ENCODE measurements at places on chromosomes 1 and 21.

DNA sequence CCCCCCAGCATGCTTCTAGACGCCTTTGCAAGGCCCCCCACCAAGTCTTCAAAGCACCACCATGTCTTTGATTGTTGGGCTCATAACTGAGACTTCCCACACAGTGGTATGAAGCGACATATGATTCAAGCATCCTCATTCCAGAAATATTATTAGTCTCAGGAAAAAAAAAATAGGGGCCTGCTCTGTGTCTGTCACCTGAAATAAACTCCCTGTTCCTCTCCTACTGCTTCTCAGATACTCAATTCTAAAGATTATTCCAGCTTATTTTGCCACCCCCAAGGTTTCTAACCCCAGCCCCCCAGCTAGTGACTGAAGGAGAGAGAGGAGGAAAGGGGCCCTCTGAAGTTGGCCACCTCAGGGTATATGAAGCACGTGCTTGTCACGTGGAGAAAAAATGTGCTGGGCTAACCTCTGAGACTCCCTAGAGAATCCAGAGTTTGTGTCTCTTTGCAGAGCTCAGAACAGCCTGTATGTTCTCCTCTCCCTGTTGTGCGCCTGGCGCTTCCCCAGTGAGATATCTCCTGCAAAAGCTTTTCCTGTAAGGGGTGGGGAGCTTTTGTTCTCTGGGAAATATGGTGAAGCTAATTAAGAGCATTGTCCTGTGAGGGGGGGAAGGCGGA is 35.9 kb upstream of the RASAL2 start:
- DNase-seq, result peak; percentile 8

DNA sequence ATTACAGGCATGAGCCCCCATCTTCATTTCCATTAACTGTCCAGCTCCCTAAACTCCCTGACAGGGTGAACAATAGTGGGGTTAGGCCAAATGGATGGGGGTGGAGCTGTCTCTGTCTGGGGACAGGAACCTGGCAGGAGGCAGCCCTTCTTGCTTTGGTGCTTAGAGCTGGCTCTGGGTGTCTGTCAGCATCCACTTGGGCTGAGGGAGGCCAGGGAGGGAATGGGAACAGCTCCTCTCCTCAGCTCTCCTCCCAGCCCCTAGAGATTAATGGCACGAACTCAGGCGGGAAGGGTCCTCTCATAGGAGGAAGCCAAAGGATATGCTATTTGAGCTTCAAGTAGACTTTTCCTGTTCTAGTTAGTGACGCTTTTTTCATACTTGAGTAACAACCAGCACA is 11.1 kb upstream of the ETV3L start:
- DNase-seq, result no peak

GRCh38 chr1:51956528-51957509 is 33.7 kb downstream of the RAB3B start:
- DNase-seq, result no peak

DNA sequence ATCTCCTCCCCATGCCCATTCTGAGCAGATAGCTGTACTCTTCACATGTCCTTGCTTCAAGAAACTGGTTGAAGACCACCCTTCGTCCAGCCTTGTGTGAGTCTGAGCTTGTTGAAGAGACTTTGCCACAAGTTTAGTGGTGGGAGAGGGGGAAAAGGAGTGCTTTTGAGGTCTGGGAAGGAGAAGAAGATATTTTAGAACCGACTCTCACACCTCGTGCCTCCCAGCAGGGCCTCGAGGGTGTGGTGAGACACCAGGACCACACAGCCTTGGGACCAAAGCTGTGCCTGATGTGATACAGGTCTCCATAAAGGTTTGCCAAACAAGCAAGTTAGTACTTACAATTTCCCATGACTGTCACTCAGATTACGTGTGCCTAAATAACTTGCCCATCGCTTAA is 201.8 kb downstream of the DYRK1A start:
- no peak for DNase-seq

GRCh38 chr1:151344291-151344690 is 2.8 kb downstream of the RFX5 start:
- no peak for DNase-seq

GRCh38 chr1:145717833-145718232 is 1.5 kb upstream of the CD160 start:
- no peak for DNase-seq

- DNase-seq, result peak; percentile 22
These were observed 68.5 kb downstream of the GIPC2 start for GRCh38 chr1:78114034-78114956.

- no peak for DNase-seq
These were observed 56.1 kb upstream of the SDC3 start for GRCh38 chr1:30964706-30965105.

DNA sequence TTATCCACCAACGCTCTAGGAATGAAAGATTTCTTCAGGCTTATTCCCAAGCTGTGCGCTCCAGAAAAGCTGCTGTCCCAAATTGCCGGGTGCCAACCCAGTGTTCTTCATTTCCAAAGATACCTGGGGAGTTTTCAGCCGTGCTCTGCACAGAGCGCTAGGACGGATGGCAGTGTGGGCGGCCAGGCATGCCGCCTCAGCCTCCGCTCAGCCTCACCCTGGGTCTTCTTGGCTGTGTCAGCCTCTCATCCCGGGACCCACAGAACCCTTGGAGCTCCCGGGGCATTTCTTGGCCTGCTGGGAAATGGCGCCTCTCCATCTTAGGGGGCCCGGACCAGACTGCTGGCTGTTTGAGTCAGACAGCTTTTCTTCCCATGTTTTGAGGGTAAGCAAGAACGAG is 116.9 kb upstream of the SLC25A33 start:
- DNase-seq, result no peak

DNA sequence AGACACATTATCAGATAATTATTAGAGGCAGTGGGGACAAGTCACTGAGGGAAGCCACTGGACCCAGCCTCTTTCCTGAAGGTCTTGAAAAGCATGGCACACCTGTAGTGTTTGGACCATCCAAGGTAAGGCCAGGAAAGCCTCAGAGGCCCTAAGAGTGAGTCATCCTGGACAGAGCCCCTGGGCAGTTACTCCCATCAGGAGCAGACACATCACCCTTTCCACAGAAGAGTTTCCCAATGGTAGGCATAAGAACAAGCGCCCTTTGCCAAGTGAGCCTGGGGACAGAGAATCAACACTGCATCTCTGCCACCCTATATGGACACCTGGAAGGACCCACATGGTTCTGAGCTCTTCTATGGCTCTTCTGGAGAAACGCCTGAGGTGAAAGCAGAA is 136.0 kb downstream of the PLXNA2 start:
- no peak for DNase-seq

GRCh38 chr1:154609398-154610380 is 1.7 kb upstream of the ADAR start:
- no peak for DNase-seq

DNA sequence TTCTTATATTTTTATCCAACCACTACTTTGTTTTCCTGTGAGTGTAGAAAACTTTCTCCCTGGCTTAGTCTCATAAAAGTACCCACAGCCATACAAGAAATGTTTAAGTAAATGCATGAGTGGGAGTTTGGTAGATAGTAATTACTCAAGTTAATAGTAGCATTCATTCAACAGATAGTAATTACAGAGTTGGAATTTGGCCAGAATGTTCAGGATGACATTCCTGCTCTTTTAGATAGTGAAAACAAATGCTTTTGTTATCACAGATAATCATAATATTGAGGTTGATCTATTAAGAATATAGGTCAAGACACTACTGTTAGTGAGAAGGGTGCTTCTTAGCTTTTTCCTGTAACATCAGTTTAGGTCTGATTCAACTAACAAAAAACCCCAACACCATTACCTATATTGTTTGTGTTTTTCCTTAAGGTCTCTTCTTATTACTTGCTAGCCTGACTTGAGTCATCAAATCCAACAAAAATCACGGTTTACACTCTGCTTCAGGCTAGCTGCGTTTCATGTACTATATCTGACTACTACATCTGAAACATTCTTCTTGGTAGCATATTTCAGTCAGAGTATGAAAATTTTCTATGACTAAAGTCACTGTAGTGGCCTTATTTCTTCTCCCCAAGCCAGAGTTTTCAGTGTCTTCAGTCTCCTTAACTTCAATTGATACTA is 163.7 kb downstream of the HS2ST1 start:
- no peak for DNase-seq

DNA sequence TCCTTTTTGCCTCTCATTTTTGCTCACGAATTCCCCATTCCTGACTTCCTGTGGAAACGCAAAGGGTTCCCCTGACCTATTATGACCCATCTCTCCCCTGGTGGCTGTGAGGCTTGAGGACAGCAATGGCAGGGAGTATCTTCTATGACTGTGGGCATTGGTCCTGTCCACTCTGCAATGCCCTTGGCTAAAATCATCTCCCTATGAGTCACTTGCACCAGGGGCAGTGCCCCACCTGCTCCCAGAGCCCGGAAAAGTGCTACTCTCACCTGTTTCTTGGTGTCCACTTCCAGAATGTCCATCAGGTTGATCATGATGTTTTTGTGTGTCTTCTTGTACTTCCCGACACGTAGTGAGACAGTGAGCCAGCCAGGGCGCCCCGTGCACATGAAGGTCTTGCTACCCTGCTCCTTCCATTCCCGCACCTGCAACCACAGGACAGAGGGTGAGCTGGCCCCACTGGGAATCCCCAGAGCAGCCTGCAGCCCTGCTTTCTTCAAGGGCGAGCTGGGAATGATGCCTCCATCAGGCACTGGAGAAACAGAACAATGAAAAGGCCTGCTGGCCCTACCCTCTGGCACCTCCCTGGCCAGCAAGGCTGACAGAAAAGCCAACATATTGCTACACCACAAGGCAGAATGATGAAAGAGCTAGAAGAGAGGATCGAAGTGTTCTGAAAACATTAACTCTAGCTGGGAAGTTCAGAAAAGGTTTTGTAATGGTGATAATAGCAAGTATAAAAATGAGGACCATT is 3.5 kb downstream of the DHCR24 start:
- DNase-seq, result no peak

- DNase-seq, result no peak
These were observed 75.6 kb downstream of the SYT6 start for GRCh38 chr1:114078116-114078515.

- DNase-seq, result no peak
These were observed 352 bp downstream of the KCNK1 start for GRCh38 chr1:233614173-233614742.

GRCh38 chr1:71861022-71861421 is 421.3 kb downstream of the NEGR1 start:
- peak; percentile 6 for DNase-seq

GRCh38 chr1:43439781-43440180 is 13.9 kb downstream of the HYI start:
- no peak for DNase-seq

GRCh38 chr1:162951553-162952315 is 90.8 kb upstream of the CCDC190 start:
- no peak for DNase-seq

- no peak for DNase-seq
These were observed 176.7 kb downstream of the LYPLAL1 start for GRCh38 chr1:219350172-219350931.

- DNase-seq, result no peak
These were observed 38.7 kb downstream of the GNPAT start for GRCh38 chr1:231279683-231280082.

DNA sequence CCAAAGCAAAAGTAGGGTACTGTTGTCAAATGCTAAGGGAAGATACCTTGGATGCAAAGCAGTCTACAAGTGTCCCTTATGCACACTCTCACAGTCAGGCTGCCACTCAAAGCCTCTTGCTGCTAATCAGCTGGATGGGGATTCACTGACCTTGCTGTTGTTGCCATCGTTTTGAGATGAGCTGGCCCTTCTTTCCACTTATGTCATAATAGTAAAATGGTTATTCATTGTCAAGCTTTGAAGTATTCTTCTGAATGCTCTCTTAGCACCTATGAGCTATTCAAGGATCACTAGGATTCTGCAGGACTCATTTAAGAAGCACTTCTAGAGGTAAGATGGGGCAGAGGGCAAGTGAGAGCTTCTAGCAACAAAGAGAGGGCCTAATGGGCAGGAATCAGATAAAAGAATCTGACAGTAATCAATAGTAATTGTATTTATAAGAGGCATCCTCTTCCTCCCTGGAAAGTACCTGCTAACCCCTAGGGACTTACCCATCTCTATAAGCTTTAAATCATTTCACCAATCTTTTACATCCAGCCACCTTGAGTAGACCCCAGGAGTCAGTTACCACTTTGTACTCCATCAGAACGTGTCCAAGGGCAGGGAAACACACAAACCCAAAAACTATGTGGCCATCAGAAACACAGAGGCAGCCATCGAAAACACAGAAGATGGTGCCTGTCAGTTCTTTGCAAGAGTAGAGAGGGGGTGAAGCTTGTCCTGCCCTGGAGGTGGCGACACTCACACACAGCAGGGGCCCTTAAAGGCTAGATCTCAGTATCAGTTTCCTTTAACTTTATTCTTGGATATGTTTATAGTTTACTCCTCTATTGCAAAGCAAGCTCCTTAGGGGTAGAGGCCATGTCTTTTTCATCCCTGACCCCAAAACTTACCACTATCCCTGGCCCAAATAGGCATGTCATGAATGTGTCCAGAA is 103.7 kb upstream of the NFIA start:
- DNase-seq, result no peak

DNA sequence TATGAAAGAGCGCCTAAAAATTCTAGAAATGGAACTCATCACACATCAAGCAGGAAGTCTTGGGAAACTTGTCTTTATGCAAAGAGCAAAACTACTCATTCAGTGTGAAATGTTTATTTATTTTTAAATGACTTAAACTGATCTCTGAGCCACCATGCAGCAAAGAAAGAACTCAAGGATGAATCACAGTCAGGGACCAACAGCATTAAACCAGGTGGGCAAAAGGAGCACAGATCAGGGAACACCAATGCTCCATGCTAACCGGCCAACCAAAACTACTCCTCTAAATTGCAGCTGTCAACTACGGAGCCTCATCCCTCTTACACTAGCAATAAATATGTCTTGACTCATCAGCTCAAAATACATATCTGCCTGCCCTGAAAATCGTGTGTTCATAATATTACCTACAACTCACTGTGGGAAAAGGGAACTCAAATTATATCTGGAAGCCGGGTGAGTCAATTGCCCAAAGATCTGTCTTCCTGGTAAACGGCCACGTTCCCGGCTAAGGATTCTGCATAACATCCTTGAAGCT is 129.2 kb downstream of the PTPN14 start:
- DNase-seq, result no peak

- DNase-seq, result no peak
These were observed 8.1 kb upstream of the PRELP start for GRCh38 chr1:203467550-203467921.

- no peak for DNase-seq
These were observed 39.9 kb upstream of the INSL5 start for GRCh38 chr1:66840929-66841328.

GRCh38 chr1:94651076-94651475 is 109.5 kb upstream of the F3 start:
- DNase-seq, result no peak
